ENCODE measurements at places on chromosomes 7 and 10.

DNA sequence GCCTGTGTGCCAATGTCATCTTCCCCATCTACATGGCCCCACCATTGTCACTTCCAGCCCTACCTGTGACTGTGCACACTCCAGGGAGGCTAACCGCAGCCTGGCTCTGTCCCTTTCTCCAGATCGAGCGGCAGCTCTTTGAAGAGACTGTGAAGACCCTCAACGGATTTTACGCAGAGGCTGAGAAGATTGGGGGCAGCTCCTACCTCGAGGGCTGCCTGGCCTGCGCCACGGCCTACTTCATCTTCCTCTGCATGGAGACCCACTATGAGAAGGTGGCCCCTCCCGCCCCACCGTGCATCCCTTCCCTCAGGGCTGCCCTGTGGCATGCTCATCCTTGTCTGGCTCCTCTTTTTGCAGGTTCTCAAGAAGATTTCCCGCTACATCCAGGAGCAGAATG lies 14.2 kb downstream of the GOLGA7B start:
- no peak for DNase-seq

DNA sequence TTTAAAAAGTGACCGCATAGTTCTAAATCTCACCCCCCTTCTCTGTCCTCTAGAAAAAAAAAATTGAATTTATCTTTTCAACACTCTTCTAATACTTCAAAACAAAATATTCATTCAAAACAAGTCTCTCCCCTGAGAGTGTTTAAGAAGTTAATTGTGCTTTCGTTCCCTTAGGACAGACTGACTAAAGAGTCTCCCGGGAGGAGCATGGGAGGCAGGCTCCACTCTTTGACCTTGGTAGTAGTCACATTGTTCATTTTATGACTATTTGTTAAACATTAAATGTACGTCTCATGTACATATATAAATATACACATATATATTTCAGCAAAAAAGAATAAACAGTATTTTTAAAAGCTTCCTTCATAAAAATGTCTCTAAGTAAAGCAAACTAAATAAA lies 35.3 kb upstream of the SPOCK2 start:
- DNase-seq = no peak

DNA sequence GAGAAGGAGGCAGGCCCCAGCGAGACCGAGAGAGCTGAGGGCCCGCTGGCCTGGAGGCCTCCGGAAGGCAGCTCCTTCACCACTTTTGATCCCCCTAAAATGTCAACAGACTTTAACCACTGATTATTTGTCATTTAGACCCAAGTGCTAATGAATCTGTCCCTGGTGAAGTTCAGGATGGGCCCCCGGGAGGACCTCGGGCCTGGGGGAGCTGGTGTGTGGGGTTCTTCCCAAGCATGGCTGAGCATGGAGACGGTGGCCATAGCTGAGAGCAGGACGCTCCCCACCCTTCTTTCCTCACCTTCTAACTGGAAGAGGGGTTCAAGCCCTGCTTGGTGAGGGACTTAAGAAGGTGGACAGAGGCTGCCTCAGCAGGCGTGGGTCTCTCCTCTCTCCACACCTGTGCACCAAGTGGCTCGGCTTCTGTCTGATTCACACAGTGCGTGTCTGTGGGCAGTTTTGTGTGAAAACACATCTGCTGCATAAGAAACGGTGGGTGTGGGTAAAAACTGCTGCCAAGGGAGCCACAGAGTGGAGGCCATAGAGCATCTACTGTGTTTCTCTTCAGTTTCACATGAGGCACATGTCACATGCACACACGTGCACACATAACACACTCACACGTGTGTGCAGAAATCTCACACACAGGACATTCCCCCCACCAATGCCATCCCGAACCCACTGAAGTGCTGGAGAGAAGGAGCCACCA lies 53.5 kb upstream of the VIPR2 start:
- DNase-seq = no peak

- DNase-seq = no peak
These were observed 40.0 kb downstream of the GHRHR start for GRCh38 chr7:31003721-31004120.

DNA sequence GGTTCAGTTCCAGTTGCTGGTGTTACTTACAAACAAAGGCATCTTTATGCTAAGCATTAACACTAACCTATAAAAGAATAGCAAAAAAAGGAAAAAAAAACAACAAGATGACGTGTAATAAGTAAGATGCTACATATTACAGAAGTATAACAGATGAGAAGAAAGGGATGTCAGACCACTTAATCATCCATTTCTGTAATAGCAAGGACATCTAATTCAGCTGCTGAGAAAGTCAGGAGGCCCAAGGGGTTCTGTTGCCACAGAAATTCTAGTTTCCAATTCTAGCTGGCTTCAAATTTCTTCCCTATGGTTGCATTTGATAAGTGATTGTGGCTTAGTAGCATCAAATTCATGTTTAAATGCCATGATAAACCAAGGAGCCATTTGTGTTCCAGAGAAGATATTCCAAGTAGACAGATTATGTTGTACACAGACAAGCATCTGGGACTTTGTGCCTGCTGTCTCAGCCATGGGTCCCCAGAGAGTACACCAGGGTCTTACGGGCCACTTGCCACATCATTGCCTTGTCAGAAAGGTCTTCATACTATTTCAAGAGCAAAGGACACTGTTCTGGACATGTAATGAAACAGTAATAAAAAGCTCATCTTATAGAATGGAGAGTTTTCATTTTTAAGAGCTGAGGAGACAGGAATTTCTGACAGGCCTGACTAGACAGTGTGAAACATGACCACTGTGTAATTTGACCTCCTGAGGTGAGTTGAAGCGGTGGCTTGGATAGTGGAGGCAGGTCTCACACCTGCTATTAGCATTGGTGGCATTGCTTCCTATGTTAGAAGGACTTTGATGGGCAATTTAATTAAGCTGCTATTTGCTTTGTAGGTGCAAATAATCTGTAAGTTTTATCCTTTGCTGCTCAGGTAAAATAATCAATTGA lies 4.2 kb upstream of the ASB4 start:
- DNase-seq = peak; percentile 46

DNA sequence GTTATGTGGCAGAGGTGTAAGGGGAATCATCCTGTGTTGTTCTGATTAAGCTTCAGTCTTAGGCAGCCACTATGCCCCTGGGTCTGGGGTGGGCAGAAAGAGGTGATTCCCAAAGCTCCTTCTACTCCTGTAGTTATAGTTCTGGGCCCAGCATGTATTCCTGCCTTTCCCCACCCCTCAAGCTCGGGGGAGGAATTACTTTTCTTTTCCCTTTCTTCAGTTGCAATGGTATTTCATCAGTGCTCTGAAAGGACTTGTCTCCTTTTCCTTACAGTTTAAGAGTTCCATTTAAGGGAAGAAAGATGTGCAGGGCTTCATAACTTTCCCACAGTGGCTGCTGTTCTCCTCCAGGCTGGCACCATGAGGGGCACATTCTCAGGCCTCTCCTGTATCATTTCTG lies 94.2 kb downstream of the MTPAP start:
- DNase-seq = no peak

DNA sequence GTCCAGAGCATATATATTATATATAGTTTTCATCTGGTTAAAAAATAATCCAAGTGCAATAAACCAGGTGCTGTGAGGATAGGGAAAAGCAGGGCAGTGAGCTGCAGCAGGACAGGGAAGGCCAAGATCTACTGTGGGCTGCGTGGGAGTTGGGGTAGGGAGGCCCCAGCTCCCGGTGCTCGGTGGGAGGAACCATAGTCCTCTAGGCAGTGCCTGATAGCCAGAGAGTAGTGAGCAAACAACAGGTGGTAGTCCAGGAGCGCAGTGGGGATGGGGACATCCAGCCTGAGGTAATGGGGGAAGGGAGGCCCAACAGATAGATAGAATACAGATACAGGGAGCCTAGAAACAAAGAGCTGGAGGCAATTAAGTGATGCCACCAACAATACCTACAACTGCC lies 4.1 kb upstream of the BMPR1A start:
- peak; percentile 92 for DNase-seq

- DNase-seq = peak; percentile 13
These were observed 26.2 kb downstream of the C10orf105 start for GRCh38 chr10:71693377-71693776.

- DNase-seq = no peak
These were observed 57.8 kb upstream of the MSRB2 start for GRCh38 chr10:23037561-23037960.

GRCh38 chr10:43978091-43978490 lies 329.4 kb upstream of the ZNF32 start:
- DNase-seq = no peak

DNA sequence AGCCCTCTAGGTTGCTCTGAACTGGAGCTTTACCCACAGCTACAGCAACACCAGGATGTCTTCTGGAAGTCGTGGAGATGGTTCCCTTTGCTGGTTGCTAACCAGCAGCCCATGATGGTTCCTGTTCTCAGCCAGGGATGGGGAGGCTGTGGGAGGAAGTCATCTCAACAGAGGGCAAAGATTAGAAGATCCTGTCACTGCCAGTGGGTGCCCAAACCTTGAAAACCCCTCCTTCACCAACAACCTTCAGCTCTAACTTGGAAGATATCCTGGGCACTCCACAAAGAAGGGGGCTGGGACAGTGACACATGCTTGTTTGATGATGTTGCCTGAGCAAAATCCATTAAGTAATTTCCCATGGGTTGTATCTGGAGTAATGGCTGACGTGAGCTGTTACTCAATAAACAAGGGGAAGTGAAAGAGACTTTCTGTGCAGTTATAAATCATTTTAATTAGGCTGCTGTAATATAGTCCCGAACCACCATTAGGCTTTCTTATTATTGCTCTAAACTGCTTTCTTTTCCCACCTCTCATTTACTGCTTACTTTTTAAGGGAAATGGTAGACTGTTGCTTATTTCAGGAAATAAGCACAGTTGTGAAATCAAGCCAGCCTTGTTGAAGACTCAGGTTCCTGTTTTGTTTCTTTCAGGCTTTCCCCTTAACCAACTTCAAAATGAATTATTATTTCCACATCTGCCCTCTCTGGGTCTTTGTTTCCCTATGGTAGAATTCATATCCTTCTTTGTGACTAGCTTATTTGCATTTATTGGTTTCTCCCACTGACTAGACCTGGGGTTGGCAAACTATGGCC lies 124.8 kb downstream of the PPP1R17 start:
- DNase-seq = no peak

DNA sequence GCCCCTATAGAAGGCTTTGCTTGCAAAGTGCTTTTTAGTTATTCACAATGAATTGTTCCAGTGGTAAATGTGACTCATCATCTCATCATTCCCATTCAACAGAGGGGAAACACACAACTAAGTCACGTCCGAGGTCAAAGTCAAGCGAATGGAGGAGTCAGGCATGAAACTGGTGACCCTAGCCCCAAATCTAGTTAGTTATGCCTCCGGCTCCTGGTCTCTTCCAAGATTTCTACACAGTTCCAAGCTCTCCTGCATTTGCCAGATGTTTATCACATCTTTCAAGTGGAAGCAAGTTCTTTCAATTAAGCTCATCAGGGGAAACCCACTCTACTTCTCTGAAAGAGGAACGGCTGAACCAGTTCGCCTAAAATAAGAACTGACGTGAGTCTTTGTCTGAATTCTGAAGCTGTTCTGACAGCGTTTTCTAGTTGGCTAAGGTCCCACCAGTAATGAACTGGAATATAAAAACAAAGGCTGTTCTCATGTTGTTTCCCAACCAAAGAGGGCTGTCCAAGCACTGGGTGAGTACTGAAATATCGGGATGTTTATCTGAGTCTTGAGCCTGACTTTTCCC lies 140.9 kb upstream of the NRBF2 start:
- DNase-seq = no peak

DNA sequence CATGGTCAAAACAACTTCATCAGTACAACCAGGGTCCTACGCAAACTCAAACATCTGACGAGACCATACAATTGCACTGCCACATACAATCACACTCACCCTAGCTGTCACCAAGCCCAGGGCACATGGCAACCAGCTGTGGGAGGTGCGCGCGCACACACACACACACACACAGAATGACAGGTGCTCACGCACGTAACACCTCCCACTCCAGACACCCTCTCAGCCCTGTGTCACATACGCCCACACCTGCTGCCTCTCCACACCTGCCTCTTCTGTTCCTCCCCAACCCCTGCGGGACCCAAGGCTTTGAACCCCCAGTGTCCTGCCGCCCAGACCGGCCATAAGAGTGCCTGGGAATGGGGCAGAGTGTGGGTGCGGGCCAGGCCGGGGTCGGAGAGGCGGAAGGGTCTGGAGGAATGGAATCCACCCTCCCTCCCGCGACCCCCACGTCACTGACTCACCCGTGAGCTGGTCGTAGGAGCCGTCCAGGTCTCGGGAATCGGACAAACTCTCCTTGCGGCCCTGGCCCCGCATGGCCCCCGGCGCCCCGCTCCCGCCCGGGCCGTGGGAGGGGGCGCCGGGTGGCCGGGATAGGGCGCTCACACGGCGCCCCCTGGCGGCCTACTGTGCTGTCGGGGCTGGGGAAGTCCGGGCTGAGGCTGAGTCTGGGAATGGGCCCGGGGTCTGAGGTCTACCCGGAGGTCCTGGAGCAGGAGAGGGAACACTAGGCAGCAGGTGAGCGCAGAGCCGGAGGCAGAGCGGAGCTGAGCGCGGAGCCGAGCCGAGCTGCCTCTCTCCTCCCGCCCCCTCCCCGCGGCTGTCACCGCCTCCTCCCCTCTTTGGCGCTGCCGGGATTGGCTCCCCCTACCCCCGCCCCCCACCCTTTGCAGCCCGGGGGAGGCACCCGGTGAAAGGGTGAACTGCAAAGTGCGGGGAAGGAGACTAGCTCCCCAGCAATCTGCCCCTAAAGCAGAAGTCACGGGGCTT lies at the start of gene KCNIP2:
Gene KCNIP2 (minus strand): TSS at position 769 of the 990 bp plus-strand sequence. CDS start 232 bp downstream, at position 537.
- no peak for DNase-seq

All from NCI-H146 (cell line).